ENCODE measurements at places on chromosomes 6 and 20. TPM values are rescaled to one million over a fixed set of nuclear protein-coding genes. Genes with fewer than 3 reads are reported as not detected.

- no peak for DNase-seq
These were observed 229.0 kb downstream of the ZNF217 start for GRCh38 chr20:53364646-53365045.

DNA sequence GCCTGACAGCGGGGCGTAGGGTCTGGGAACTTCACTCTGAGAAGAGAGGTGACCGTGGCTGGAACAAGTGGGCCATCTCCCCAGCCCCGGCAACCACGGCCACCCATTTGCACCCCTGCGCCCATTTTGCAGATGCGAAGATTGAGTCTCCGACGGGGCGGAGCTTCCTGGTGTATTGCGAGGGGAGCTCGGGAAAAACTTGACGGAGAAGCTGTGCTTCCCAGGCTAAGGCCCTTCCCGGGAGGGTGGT, 653 bp downstream of the ZNF335 start:
- no peak for DNase-seq

DNA sequence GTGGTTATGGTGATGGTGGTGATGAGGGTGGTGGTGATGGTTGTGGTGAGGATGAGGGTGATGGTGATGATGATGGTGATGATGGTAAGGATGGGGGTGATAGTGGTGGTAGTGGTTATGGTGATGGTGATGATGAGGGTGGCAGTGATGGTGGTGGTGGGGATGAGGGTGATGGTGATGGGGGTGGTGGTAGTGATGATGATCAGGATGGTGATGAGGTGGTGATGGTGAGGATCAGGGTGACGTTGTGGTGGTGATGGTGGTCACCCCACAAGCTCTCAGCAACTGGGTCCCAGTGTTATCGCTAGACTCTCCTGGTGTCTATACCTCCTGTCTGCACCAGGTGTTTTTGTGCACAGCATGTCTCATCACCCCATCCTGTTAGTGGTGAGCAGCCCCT, 85.0 kb downstream of the TMEM242 start:
- DNase-seq, result no peak

GRCh38 chr6:106360989-106361430, 493 bp downstream of the CRYBG1 start:
- DNase-seq, result no peak

DNA sequence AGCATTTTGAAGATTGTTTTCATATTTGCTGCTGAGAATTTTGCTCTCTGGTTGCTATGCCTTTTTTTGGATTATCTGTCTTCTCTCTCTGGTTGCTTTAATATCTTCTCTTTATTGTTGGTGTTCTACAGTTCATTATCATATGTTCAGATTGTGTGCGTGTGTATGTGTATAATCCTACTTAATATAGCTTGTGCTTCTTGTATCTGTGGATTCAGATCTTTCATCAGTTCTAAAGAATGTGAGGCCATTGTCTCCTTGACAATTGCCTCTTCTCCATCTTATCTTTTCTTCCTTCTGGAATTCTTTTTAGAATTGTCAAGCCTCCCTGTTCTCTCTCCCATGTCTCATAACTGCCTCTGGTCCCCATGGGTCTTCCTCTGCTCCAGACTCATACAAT, 195.4 kb downstream of the CDC5L start:
- no peak for DNase-seq

GRCh38 chr6:86192123-86192522, 549.4 kb upstream of the SYNCRIP start:
- no peak for DNase-seq

DNA sequence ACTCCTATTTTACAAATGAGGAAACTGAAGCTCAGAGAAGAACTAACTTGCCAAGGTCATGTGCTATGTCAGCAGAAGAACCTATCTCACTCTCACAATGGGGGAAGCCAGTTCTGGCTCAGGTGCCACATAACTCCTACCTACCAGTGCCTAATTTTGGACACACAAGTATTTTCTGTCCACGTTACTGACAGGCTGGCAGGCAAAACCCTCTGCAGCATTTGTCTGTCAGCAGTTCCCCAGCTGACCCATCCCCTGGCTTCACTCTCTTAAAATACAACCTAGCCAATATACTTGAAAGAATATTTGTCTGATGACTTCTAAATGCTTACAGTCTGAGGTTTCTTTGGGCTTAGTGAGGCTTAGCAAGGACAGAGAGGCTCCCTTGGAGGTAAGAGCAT, 15.5 kb downstream of the GSS start:
- DNase-seq, result no peak

DNA sequence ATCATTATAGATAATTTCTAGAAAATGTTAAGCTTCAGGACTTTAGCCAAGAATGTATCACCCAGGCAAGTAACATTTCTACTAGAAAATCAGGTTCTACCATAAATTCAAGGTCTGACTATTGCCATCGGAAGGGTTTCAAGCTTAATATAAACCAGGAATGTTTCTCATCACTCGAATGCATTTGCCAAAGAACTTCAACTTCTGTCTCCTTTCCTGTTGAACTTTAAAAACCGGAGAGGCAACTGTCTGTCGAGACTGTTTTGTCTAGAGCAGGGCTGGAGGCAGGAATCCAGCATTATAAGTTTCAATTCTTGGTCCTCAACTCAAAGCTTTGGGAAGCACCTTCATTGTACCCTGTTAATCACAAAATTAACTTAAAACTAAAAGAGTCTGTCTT, 264.7 kb downstream of the ZNF217 start:
- no peak for DNase-seq

Gene RIPPLY2
- total RNA-seq, result not detected

Gene GINM1
- total RNA-seq, result 46.0 TPM

Gene C6orf163
- 2.4 TPM for total RNA-seq

Gene IMPG1
- total RNA-seq, result not detected

Gene HLA-DQB2
- 1.3 TPM for total RNA-seq

Gene CDSN
- 0.10 TPM for total RNA-seq

Gene PTPN1
- 40.4 TPM for total RNA-seq

Gene PNLDC1
- not detected for total RNA-seq

Gene GJA10
- not detected for total RNA-seq

Measured in left cardiac atrium (tissue), 4 donors.